ENCODE measurements at places on chromosomes 7 and 10.

DNA sequence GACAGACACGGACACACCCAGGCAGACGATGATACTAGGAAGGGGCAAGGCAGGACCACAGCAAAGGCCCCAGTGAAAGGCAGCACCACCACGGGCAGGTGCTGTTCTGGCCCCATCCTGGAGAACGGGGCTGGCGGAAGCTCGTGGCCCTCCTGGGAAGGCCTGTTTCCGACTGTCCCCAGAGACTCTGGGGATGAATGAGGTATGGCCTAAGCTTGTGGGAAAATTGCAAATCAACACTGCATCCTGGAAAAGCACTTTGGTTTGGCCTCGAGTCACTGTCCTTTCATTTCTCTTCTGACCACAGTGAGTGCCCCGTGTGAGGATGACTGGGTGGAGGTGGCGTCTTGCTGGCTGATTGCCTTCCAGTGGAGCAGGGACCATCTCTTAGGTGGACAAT lies 81.6 kb upstream of the ANLN start:
- DNase-seq: no peak

DNA sequence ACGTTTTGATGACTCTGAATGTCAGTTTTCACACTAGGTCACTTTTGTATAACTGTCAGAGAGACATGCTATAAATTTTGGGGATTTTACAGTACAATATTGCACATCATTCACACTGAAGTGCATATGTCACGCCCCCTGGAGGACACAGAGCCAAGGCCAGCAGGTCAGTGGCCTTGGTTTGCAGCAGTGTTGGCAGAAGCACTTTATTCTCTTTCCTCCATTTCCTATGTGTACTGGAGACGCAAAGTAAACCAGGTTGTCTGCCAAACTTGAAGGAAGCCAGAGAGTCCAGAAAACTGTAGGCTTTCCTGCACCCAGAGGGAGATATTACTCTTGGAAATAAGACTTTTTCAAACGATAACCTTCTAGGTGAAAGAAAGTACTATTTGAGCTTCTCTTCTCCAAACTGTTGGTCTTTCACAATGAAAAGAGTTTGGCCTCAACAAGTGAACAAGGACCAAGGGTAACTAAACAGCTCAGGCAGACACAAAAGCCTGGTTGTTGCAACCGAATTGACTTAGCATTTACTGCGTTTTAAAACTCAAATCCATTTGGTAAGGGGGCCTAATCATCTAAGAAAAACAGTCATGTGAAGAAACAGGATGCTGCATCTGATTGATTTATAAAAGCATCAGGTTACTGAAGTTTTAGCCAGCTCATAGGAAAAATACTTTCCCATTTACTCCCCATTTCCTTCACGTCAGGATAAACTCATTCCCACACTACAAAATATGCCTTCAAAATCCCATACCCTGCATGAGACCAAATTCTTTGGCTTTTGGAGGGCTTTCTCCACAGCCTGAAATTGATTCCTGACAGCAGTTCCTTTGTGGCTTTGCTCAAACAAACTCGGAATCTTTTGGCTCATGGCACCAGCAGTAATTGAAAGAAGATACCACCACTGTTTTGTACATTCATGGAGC lies 83.0 kb upstream of the SEC61G start:
- DNase-seq: peak; percentile 50

GRCh38 chr10:29202386-29202940 lies 86.4 kb upstream of the LYZL1 start:
- peak; percentile 42 for DNase-seq

DNA sequence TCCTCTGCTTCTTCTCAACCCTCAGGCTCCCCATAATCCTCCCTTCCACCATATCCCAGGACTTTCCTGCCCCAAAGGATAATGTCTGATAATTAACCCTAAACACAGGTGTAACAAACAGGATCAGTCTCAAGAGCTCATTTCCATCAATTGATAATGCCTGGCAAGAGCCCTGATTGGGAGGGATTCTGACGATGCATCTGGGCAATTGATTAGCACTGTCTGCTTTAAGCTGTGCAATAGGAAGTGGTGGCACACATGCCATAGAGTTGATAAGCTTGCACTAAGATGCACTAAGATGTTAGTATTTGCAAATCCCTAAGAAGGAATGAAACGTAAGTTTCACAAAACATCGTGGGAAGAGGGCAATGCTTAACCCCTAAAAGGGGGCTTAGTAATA lies 27.4 kb upstream of the EGR2 start:
- DNase-seq: no peak

GRCh38 chr7:36896956-36897590 lies 172.8 kb upstream of the AOAH start:
- no peak for DNase-seq

DNA sequence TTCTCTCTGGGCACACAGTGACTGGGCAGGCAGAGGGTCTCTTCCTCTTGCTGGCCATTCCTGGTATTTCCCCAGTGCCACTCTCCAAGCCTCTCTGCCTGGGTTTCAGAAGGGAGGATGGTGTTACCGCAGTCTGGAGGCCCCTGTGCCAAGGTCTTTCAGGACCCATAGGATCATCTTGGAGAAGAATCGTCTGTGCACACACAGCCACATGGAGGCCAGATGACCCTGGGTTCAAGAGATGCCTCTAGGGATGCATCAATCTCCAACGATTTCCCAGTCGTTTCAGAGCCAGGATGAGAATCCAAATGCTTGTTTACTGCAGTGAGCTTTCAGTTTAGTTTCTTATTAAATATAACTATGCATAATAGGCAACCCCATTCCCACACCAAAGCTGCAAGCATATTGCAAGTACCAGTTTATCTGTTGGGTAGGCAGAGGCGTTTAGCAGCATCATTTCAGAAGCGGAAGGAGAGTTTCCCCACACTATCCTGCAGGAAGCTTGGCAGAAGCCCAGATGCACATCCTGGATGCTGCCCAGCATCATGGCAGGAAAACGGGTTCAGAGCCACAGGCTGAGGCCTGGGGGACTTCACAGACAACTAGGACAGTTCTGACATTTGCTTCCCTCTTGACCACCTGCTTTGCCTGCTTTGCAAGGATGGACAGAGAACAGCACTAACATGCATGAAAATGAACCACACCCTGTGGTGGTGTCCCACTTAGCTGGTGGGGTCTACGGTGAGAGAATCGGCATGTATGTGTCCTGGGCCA lies 134.7 kb upstream of the FAM20C start:
- DNase-seq: peak; percentile 19

DNA sequence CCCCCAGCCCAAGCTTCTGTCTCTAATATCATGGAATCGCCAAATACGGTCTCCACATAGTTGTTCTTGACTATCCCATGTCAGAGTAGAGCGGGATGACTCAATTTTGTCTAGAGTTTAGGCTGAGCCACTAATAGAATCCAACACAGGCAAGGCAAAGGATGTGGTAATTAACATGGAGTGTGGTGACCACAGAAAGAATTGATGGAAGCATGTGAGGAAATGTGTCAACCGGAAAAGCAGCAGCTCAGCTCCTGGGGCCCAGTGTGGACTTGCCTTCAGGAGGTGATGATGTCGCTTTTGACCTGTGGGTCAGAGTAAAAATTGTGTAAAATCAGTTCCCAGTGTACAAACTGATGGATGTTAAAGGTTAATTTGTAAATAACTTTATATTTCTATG lies 139.3 kb upstream of the KLF6 start:
- DNase-seq: no peak

- DNase-seq: no peak
These were observed 11.7 kb downstream of the ANK3 start for GRCh38 chr10:60377955-60378354.

DNA sequence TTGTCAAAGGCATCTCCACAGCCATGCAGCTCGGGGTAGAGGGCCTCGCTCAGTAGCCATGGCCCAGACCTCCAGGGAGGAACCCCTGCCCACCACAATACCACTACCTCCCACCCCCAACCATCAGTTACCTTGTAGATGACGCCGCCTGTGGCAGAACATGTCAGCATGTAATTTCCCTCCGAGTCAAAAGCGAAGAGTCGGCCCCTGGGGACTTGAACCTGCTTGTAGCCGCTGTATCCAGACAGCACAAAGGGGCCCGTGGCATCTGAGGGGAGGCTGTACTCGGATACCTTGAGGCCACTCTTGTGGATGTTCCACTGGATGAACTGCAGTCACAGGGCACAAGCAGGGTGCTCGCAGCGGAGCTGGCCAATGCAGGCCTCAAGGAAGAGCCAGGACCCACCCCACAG lies 16.3 kb upstream of the CYREN start:
- DNase-seq: no peak

DNA sequence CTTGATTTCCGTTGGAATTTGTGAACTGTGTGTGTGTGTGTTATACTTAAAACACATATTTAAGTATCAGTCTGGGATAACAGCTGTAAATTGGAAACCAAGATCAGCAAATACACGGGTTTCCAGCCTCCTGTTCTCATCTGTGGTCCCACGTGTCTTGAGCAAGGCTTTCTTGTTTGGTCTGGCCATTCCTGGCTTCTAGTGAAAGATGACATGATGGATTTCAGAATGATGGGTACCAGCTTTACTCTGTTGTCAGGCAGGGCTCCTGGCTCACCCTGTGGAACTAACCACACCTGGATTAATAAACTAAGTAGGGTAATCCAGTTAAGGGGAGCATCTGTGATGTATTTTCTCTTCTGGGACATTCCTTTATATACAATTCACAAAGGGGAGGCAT lies 346.2 kb upstream of the AOAH start:
- DNase-seq: no peak

GRCh38 chr7:105389088-105389650 lies 448 bp upstream of the SRPK2 start:
- peak; percentile 71 for DNase-seq

DNA sequence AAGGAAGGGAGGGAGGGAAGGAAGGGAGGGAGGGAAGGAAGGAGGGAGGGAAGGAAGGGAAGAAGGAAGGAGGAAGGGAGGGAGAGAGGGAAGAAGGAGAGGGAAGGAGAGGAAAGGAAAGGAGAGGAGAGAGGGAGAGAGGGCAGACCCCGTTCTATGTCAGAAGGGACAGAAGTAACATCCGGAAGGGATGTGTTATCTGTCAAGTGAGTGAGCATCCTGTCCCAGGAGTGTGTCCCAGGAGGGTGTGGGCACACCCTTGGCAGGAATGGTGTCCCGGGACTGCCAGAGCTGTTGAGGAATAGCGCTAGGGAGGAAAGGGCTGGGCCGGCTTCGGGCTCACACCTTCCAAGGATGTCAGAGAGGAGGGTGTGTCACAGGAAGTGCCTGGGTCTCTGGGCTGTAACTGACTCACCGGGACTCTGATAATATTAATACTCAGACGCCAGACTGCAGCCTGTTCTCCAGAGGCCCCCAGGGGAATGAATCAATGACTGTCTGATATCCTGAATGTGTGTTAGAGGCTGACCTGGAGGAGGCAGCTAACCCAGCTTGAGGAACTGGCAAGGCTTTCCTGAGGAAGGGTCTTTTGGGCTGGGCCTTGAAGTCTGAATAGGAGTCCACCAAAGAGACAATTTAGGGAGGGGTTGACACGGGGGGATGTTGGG lies 125.6 kb upstream of the TNRC18 start:
- no peak for DNase-seq

- DNase-seq: no peak
These were observed 60.6 kb downstream of the DNAH11 start for GRCh38 chr7:21603462-21603861.

- peak; percentile 8 for DNase-seq
These were observed 70.8 kb downstream of the OAT start for GRCh38 chr10:124347956-124348355.

DNA sequence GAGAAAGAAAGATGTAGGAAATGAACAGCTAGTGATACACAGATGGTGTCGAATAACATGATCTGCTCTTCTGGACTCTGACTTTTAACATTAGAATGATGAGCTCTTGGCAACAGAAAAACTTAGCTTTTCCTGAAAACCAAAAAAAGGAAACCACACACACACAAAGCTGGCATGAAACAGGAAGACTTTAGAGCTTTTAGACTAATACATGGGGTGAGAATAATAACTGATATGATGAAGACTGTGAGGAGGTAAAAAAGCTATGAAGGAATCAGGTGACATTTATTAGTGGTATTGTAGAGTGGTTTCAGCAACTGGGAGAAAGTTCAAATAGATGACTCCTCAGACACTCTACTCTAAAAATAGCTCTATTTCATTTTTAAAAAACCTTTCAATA lies 491.9 kb downstream of the PARD3 start:
- no peak for DNase-seq

- no peak for DNase-seq
These were observed 18.7 kb downstream of the GRID1 start for GRCh38 chr10:86347856-86348255.

DNA sequence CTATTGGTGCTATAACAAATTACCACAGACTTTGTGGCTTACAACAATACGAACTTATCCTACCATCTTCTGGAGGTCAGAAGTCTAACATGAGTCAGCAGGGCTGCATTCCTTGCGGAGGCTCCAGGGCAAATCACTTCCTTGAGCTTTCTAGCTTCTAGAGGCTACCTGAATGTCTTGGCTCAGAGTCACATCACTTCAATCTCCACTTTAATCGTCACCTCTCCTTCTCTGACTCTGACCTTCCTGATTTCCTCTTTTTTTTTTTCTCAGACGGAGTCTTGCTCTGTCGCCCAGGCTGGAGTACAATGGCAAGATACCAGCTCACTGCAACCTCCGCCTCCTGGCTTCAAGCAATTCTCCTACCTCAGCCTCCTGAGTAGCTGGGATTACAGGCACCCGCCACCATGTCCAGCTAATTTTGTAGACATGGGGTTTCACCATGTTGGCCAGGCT lies 44.6 kb upstream of the ANAPC16 start:
- no peak for DNase-seq

GRCh38 chr10:35224045-35224740 lies 97.5 kb downstream of the CREM start:
- DNase-seq: no peak

GRCh38 chr7:418636-419280 lies 100.9 kb downstream of the PDGFA start:
- DNase-seq: peak; percentile 74

GRCh38 chr10:26408858-26409494 lies 29.2 kb upstream of the APBB1IP start:
- no peak for DNase-seq

GRCh38 chr7:108211382-108212201 lies 81.4 kb upstream of the LAMB4 start:
- DNase-seq: no peak

GRCh38 chr10:87841186-87841585 lies 22.1 kb downstream of the KLLN start:
- no peak for DNase-seq

GRCh38 chr7:134513169-134513752 lies 14.1 kb upstream of the AKR1B10 start:
- no peak for DNase-seq

- DNase-seq: no peak
These were observed 22.1 kb downstream of the POT1 start for GRCh38 chr7:124907490-124907889.

DNA sequence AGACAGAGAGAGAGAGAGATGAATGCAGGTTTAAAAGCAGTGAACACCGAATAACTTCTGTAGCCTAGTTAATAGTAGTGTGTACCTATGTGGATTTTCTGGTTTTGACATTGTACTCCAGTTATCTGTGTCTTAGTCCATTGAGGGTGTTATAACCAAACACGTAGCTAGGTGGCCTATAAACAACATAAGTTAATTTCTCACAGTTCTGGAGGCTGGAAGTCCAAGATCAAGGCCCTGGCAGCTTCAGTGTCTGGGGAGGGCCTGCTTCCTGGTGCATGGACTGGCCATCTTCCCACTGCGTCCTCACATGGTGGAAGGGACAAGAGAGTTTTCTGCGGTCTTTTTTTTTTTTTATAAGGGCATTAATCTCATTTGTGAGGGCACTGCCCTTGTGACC lies 23.5 kb downstream of the AOC1 start:
- DNase-seq: no peak

GRCh38 chr10:84844461-84844860 lies 516.1 kb downstream of the CCSER2 start:
- no peak for DNase-seq

All from left hindlimb (tissue), 1 donor.